NCI-H187 (cell line): ENCODE measurements at places on chromosomes 11 and 22.

GRCh38 chr22:27073601-27074425, 416.4 kb downstream of the MIAT start:
- DNase-seq: no peak

DNA sequence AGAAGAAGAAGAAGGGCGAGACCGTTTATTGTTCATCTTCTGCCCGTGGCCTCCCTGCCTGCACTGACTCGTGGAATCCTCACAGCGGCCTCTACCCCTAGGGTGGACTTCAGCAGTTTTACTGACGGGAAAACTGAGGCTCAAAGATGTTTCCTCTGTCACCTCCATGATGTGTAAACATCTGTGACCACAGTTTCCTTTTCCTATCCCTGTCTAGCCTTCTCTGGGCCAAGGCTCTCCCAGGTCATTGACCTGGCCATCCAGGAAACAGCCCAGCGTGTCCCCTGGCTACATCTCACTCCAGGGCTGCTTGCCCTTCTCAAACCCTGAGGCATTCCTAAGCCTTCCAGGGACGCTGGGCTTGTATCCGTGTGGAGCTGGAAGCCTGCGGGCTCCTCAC, 49.0 kb upstream of the GCAT start:
- no peak for DNase-seq

GRCh38 chr22:39146256-39147101, 6.0 kb downstream of the CBX7 start:
- DNase-seq: no peak

- DNase-seq: no peak
Measured at GRCh38 chr22:19639610-19640135, 74.6 kb upstream of the SEPTIN5 start.

GRCh38 chr11:117817368-117818040, 7.0 kb downstream of the FXYD2 start:
- peak; percentile 81 for DNase-seq

DNA sequence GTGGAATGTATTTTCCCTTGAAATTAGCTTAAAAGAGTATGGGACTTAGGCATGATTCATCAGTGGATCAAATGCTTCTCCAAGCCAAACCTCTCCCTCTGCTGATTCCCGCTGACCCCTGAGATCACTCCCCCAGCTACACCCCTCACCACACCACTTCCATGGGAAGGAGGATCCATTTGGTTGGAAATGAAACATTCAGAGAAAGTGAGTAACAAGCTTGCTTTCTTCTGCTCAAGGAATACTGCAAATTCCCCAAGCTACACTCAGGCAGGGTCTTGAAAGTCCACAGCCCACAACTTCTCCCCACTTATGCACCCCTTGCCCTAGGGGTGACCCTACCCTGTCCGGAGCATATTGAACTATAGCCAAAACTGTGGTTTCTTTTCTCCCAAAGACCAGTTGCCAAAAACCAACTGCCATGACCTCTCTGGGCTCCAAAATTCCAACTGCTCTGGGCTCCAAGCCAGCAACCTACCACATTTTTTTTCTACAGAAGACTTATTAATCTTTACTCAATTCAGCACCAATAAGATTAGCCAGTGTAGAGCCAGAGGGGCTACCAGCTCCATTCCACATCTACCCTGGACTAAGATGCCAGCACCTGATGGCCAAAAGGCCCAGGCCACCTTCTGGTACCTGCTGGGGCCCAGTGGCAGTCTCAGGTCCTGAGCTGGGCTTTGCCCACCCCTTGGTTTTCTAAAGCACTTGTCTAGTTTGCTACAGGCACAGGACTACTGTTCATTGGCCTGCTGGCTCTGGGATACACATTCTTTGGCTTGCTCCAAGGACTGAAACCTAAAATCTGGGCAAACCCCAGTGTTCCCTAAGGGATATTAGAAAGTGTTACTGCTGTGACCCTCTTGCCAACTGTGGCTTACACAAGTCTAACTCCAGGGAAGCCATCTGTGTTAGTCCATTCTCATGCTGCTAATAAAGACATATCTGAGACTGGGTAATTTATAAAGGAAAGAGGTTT, 101.1 kb downstream of the MICAL3 start:
- DNase-seq: no peak

DNA sequence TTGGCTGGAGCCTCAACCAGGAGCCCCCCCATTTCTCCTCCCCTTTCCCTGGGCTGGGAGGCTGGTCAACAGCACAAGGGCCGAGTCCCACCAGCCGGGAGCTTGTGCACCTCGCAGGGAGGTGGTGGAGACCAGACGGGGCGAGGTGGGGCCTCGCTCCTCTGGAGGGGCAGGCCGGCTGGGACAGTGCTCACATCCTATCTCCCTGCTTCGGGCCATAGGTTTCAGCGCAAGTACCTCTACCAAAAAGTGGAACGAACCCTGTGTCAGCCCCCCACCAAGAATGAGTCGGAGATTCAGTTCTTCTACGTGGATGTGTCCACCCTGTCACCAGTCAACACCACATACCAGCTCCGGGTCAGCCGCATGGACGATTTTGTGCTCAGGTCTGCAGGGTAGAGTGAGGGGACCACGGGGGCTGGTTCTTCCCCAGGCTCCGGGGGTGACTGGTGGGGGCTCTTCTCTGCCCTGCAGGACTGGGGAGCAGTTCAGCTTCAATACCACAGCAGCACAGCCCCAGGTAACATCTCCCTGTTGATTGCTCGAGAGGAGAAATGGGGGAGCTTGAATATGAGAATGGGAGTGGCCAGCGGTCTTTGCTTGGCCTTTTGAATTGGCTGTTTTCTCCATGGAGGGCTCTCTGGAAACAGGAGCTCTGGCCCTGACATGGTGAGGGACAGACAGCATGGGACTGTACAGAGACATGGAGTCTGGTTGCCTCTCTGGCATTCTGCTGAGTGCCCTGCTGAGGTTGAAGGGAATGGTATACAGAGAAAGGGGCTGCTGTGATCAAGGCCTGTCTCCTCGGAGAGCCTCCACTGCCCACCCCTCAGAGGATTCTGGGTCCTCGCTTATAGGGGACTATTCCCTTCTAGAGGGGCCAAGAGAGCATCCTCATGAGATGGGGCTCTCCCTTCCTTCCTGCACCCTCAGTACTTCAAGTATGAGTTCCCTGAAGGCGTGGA, 3.3 kb downstream of the SIDT2 start:
- no peak for DNase-seq

DNA sequence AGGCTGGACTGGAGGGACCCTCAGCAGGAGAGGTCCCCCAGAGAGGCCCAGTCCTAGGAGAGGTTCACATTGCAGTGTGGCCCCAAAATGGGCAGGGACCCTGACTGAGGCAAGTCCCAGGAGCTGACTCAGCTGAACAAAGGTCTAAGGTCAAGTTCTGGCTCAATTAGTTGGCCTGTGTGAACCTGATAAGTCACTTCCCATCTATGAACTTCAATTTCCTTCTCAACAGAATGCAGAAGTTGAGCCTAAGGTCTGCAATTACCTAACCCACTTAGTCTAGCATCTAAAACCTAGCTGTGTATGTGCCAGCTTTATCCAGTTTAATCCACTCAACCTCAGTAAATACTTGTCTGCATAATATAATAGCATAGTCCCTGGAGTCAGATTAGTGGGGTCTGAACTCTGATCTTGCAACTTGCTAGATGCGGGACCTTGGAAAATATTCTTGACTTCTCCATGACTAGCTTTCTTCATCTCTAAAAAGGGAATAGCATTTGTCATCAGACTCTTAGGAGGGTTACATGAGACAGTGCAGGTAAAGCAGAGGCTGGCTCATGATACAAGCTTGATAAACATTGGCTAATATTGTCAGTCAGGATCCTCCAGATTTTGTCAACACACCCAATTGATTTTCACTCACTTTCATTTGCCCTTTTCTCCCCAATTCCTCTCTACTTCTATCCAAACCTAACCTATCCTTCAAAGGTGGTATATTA, 465.5 kb downstream of the INSC start:
- no peak for DNase-seq

DNA sequence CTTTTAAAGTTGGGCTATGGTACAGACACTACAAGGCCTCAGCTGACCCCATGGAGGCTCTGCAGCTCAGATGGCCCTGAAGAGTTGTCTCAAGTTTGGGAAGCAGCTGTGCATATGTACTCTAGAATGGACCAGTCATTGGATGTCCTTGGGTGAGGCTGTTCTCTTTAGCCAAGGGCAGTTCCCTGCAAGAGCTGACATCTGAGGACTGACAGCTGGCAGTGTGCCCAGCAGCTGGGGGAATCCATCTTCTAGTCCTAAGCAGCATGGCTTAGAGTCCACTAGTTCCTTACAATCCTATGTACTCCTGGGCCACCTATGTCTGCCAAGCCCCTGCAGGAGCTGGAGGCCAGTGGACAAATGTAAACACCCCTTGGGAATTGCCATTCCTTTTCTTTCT, 76.5 kb downstream of the C11orf91 start:
- no peak for DNase-seq

DNA sequence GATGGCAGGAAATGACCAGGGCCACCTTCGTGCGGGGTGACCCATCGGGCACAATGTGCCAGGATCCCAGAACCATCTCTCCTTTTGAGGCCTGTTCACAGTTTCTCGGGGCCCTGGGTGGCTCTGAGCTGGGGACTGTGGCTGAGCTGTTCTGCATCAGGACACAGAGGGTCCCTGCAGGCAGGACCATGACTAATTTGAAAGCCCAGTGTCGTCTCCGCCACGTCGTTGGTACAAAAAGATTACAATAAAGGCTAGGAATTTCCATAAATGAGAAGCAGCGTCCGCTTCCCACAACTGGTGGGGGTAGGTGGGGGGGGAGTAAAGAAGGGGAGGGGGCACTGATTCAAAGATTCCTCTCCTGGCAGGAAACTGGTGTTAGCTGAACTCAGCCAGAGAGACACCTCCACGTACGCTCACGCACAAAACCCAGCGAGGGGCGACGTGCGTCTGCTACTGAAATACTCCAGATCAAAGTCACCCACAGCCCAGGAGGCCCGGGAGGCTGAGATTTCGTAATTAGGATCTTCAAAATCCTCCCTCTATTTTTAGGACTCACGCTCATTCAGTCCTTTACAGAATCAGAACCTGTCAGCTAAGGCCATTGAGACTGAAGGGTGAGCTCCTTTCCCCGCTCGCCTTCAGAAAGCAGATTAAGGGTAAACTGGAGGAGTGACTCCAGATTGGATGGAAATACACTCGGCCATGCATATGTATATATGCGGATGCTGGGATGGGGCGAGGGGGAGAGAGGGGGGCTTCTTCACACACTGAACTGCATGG, 11.0 kb downstream of the MN1 start:
- no peak for DNase-seq

DNA sequence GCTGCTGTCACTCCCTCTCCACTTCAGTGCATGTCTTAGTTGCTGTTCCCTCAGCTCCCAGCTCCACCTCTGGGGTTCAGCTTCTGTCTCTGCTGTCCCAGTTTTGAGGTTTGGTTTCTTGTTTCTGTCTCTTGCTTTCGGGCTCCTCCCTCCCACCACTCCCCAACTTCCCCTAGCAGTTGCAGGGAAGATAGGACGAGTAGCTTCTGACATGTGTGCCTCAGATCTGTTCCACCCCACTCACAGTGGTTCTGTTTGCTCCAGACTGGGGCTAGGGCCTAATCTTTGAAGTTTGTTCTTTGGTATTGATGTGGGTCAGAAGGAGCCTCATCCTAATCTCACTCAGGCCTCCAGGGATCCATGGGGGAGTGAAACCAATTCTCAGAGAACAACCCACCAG, 2.6 kb upstream of the RRM1 start:
- no peak for DNase-seq

GRCh38 chr11:133570376-133570775, 38.1 kb upstream of the OPCML start:
- no peak for DNase-seq

- DNase-seq: peak; percentile 52
Measured at GRCh38 chr22:22357024-22357883, 112.7 kb downstream of the VPREB1 start.

- no peak for DNase-seq
Measured at GRCh38 chr11:81839016-81839415, 894.6 kb downstream of the FAM181B start.

- DNase-seq: no peak
Measured at GRCh38 chr22:50486561-50487289, at the start of gene MIOX. TSS of gene MIOX (plus strand) at chr22:50486859. CDS start at chr22:50486898, 39 bp downstream.

DNA sequence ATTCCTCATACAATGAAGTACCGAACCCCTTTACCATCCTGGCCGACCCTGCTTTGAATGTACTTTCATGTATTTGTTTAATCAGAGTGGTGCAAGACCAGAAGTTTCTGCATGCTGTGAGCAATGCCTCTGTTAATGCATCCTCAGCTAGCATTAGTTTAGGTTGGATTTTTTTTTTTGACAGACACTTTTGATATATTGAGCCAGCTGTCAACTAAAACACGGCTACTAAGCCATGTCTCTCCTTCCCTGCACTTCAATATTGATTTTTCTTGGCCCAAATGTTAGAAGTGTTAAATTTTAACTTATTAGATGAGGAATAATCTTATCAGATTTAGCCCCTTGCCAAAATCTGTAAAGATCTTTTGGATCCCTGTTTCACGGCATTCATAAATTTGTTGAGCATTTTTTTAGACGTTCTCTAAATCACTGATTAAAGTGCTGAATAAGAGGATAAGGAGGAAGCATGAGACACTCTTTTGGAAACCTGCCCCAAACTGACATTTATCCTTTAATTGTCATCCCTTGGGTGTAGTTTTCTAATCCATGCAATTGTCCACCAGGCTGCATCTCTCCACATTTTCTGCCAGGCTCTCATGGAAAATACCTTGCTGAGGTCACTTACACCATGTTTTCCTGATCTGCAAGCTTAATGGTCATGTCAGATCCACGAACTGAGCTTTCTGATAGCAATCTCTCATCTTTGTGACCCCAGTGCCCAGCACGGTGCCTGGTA, 130.7 kb downstream of the FEZ1 start:
- DNase-seq: no peak

DNA sequence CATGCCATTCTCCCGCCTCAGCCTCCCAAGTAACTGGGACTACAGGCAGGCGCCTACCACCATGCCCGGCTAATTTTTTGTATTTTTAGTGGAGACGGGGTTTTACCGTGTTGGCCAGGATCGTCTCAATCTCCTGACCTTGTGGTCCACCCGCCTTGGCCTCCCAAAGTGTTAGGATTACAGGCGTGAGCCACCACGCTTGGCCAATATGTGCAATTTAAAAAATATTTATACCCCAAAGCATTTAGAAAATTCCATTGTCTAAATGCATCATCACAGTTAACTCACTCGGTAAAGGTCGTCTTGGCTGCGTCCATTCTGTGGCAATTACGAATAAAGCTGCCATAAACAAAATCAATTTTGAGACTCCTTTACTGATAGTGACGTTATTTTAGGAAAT, 36.2 kb downstream of the EP300 start:
- no peak for DNase-seq

DNA sequence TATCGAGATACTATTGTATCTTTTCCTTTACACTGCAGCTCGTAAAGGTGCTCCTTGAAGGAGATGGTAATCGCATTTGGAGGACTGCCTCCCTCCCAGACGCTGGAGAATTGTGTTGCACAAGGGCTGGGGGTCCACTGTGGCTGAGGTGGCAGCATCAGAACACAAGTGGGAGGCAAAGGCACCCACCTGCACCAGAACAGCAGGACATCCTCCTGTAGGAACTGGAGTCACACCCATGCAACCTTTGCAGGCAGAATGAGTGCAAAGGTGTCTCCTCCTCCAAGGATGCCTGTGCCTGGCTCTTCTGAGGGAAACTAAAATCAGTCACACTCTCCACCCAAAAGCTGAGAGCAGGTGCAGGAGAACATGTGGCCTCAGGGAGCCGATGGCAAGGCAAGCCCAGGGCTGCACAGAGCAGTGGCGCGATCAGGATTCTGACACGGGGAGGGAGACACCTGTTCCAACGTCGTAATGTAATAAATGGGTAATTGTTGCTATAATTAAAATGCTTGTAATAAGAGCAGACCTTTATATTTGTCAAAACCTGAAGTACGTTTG, 1501.4 kb downstream of the TBC1D22A start:
- DNase-seq: no peak
